ENCODE measurements at places on chromosomes 6 and 20. TPM values are rescaled to one million over a fixed set of nuclear protein-coding genes. Genes with fewer than 3 reads are reported as not detected.

FHL5 gene
- polyA plus RNA-seq = 4.0 TPM

CCN6 gene
- 0.38 TPM for polyA plus RNA-seq

TM9SF4 gene
- polyA plus RNA-seq = 63.5 TPM

TP53TG5 gene
- polyA plus RNA-seq = 1.8 TPM

TXLNB gene
- 1.2 TPM for polyA plus RNA-seq

DNA sequence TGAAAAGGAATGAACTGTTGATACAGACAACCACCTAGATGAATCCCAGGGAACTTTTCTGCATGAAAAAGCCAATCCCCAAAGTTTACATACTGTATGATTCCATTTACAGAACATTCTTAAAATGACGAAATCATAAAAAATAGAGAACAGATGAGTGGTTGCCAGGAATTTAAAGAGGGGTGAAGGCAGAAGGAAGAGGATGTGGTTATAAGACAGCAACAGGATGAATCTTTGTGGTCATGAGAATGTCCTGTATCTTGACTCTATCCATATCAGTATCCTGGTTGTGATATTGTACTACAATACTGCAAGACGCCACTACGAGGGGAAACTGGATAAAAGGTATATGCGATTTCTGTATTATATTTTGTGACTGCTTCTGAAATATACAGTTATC lies 70.1 kb upstream of the EMILIN3 start:
- peaks cover 53% of the 10 kb centered on the region for H3K36me3 ChIP-seq
- no peak for DNase-seq
- H3K27me3 ChIP-seq = no peaks in the 10 kb centered on the region
- H3K4me3 ChIP-seq = no peak overlapping the region
- H3K4me1 ChIP-seq = peaks cover 11% of the 10 kb centered on the region
- no peak overlapping the region for H3K27ac ChIP-seq

DNA sequence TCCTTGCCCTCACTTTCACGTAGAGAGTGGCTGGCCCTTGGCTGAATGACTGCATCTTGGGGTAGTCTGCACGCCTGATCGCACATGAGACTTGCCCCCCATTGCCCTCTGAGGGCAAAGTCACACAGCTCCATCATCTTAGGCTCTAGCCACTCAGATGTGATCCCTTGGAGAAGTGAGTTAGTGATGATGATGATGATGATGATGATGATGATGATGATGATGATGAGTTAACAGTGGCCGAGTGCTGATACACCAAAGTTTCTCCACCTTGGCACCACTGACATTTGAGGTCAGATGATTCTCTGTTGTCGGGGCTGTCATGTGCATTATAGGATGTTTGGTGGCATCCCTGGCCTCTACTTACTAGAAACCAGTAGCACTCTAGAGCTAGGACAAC lies 84.0 kb downstream of the PREX1 start:
- no peak for DNase-seq
- H3K27ac ChIP-seq = no peak overlapping the region
- H3K36me3 ChIP-seq = peaks cover 61% of the 10 kb centered on the region

DNA sequence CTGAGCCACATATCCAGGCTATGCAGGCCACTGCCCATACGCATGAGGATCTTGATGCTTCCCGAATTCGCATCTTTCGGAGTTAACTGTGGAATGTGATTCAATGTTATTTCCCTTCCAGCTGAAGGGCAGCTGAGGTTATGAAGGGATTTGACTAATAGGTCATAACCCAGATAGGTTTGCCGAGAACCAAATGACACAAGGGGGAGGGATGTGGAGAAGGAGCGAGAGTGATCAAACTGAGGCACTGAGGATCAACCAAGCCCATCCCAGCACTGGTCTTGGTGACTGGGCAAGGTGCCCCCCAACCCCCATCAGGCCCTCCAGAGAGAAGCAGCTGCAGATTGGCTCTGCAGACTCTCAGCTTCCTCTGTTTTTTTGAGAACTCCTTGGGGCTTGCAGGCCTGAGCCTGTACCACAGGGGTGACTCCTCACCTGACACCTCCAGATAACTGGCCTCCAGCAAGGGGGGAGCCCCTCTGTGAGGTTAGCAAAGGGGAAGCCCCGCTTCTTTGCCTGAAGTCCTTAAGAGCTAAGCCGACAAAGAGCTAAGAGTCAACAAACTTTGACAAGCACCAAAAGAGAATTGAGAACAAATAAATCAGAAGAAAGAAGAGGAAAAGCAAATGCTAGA lies 185.9 kb downstream of the PDE7B start:
- no peak overlapping the region for H3K4me3 ChIP-seq
- peak; percentile 37 for DNase-seq
- peaks cover 9% of the 10 kb centered on the region for H3K4me1 ChIP-seq
- peak overlapping the region; percentile 13 for H3K27ac ChIP-seq

DNA sequence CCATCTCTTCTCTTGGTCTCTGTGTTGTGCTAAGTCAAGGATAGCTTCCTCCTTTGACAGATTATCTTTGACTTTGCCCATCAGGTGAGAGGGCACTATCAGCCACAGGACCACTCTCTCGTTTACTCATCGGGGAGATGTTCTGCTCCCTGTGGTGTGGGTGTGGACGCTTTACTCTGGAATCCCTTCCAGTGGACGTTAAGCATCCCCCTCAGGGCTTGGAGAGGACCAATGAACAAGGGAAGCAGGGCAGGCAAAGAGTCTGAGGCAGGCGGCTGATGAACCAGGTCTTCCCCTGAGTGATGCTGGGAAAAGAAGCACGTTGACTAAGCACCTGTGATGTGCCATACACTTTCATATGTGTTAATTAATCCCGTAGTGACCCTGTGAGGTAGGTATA lies 21.0 kb upstream of the RNF24 start:
- no peaks in the 10 kb centered on the region for H3K27me3 ChIP-seq
- H3K4me1 ChIP-seq = peaks cover 12% of the 10 kb centered on the region
- no peaks in the 10 kb centered on the region for H3K36me3 ChIP-seq
- H3K4me3 ChIP-seq = no peak overlapping the region

DNA sequence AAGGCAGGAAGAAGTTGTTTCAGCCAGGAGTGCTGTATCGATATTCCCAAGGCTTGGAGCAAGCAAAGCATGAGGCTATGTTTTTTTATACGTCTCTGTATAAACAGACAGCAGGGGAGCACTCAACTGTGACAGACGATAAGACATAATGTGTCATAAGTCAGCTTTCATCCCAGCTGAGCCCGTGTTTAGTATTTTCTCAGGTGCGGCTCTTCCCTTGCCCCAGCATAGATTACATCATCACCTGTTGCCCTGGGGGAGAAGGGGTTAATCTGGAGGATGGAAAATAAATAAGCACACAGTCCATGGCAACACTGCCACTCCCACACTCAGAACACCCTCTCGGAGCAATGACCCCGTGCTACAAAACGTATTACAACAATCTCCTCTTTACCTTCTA lies 22.1 kb upstream of the KCNK5 start:
- no peak for DNase-seq
- no peak overlapping the region for H3K4me3 ChIP-seq
- H3K36me3 ChIP-seq = no peaks in the 10 kb centered on the region
- no peaks in the 10 kb centered on the region for H3K27me3 ChIP-seq
- H3K4me1 ChIP-seq = no peaks in the 10 kb centered on the region

DNA sequence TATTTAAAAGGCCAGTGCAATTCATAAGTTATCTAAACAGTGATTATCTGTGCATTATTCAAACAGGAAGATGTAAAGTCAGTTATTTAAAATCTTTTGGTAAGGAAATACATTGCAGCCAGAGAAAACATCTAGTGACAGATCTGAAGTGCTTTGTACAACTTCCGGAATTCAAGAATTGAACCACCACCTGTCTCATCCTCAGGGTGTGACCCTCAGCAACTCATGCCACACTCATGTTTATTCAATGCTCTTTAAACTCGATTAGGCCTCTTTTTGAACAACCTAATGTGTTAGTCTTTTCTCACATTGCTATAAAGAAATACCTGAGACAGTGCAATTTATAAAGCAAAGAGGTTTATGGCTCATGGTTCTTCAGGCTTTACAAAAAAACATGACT lies 62.6 kb upstream of the GGTLC1 start:
- no peak overlapping the region for H3K4me3 ChIP-seq
- no peak for DNase-seq
- H3K36me3 ChIP-seq = no peaks in the 10 kb centered on the region
- no peaks in the 10 kb centered on the region for H3K27me3 ChIP-seq
- H3K27ac ChIP-seq = no peak overlapping the region

DNA sequence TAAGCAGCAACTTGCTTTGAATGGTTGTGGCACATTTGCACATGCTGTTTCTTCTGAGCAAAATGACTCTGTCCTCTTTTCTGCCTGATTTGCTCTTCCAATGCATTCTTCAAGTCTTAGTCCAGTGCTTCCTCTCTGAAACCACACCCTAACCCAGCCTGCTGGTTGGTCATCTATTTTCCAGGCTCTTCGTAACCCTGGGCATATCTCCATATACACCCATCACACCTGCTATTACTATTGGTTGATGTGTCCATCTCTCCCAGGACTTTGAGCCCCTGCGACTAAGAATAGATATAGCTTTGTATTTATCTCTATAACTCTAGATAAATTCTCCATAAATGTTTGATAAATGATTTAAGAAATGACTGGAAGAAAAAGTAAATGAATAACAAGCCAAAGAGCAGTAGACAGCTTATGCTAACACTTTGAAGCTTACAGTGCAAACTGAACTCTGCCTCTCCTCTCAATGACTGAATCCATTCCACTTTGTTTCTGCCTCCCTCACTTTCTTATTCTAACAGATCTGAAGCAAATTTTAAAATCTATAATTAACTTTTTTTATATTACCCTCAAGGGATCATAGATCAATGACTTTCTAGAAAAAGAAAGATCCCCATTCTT lies 59.7 kb upstream of the NT5E start:
- H3K4me1 ChIP-seq = peaks cover 4% of the 10 kb centered on the region
- no peaks in the 10 kb centered on the region for H3K36me3 ChIP-seq
- H3K27me3 ChIP-seq = no peaks in the 10 kb centered on the region
- H3K4me3 ChIP-seq = no peak overlapping the region
- DNase-seq = no peak

- DNase-seq = peak; percentile 58
- H3K4me3 ChIP-seq = peak within 1 kb of the TSS; percentile 83
- H3K27ac ChIP-seq = peak within 1 kb of the TSS; percentile 87
- H3K27me3 ChIP-seq = no peaks in the 10 kb centered on the region
- H3K4me1 ChIP-seq = peaks cover 74% of the 10 kb centered on the region
- no peaks in the 10 kb centered on the region for H3K36me3 ChIP-seq
Observed at GRCh38 chr6:41780551-41781365, at the start of gene PRICKLE4. Gene PRICKLE4 (plus strand): TSS chr6:41780782. CDS start chr6:41783474, 2,692 bp downstream.

DNA sequence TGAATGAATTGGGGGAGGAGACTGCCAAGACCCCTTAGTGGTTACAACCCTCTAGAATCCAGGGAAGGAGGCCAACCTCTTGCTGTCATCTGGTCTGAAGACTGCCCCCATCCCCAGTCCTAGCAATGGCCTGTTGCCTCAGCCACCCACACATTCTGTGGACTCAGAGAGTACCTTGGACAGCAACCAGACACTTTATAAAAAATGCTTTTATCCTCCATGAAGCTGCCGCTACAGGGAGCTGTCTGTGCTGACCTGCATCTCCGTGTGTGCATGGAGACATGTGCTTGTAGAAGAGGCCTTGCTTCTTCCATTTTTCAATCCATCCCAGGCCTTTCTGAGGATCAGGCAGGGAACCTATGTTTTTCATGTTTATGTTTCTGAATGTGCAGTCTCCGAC lies 15.2 kb downstream of the CDH22 start:
- no peak overlapping the region for H3K27ac ChIP-seq
- H3K4me1 ChIP-seq = no peaks in the 10 kb centered on the region
- H3K27me3 ChIP-seq = peaks cover 91% of the 10 kb centered on the region

DNA sequence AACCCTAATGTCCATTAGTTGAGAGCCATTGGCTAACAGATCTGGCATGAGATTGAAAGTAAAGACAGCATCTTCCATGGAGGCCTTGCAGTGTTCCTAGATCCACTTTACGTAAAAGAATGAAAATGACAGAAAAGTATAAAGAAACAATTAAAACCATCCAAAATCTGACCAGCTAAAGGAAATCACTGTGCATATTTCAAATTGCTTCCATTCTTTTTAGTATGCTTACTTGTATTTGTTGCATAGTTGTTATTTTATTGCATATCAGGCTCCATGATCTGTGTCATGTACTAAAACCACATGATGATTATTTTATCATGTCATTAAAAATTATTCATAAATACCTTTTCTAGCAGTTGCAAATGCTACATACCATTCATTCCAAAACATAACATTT lies 67.9 kb downstream of the GCLC start:
- H3K4me3 ChIP-seq = no peak overlapping the region
- H3K27ac ChIP-seq = no peak overlapping the region
- H3K4me1 ChIP-seq = no peaks in the 10 kb centered on the region
- no peaks in the 10 kb centered on the region for H3K36me3 ChIP-seq

GRCh38 chr6:29528988-29529560 lies 30.5 kb downstream of the UBD start:
- peaks cover 1% of the 10 kb centered on the region for H3K27me3 ChIP-seq
- no peaks in the 10 kb centered on the region for H3K36me3 ChIP-seq
- no peak overlapping the region for H3K4me3 ChIP-seq
- DNase-seq = no peak
- no peaks in the 10 kb centered on the region for H3K4me1 ChIP-seq

DNA sequence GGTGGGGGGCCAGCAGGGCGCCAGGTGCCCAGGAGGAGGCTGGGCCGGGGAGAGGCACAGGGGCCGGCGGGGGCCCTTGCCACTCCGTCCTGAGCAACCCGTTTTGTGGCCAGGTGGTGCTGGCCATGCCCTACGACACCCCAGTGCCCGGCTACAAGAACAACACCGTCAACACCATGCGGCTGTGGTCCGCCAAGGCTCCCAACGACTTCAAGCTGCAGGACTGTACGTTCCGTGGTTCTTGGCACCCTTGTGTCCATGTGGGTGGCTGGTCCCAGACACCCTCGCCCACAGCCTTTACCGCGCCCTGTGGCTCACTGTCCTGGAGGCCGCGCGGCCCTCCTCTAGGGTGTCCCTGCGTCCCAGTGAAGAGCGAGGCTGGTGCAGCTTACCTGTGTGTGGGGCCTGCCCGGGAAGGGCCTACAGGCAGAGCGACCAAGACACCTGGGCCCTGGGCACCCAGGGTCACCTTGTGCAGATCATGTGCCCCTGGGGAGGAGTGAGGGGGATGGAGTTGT lies 28.7 kb downstream of the PYGB start:
- H3K27me3 ChIP-seq = no peaks in the 10 kb centered on the region
- DNase-seq = peak; percentile 24
- no peak overlapping the region for H3K4me3 ChIP-seq

GRCh38 chr6:399785-400534 lies 8.4 kb downstream of the IRF4 start:
- no peak for DNase-seq
- no peak overlapping the region for H3K27ac ChIP-seq
- peaks cover 8% of the 10 kb centered on the region for H3K27me3 ChIP-seq
